Naive B cell (primary cell): ENCODE measurements at places on chromosomes 5 and 9. TPM values are rescaled to one million over a fixed set of nuclear protein-coding genes. Genes with fewer than 3 reads are reported as not detected.

DNA sequence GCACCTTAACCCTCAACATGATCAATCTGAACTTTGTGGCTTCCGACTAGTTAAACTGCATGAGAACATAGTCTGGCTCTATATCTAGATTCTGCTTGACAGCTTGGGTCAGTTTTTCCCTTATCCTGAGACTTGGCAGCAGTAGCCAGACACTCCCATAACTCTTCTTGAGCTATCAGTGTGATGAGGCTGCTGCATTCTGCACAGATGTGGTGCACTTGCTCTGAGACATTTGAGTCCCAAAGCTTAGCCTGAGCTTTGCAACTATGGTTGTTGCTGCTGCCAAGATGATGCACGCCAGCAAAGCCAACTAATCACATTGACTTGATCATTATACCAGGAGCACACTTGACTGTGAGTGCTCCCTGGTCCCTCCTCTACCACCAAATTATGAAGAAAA lies 36.2 kb downstream of the MOCS2 start:
- no peaks in the 10 kb centered on the region for H3K27me3 ChIP-seq
- H3K4me3 ChIP-seq: no peak overlapping the region
- H3K4me1 ChIP-seq: no peaks in the 10 kb centered on the region
- no peaks in the 10 kb centered on the region for H3K36me3 ChIP-seq
- no peak for DNase-seq

DNA sequence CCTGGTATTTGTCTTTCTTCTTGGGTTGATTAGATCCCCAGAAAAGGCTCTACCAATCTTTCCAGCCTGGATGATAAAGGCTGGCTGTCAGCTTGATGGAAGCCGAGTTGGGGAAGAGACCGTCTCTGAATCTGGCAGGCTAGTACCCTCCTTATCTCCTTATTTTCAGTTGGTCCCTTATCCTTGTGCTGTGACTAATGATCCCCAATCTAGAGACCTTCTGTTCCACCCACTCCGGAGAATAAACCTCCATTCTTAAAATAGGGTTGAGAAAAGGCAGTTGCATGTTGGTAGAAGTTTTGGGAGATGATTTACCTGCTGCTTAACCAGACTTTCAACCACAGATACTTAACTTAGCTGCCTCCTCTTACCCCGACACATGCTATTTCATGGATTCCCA lies 52.3 kb downstream of the PRKACG start:
- DNase-seq: no peak
- H3K4me3 ChIP-seq: no peak overlapping the region
- H3K27me3 ChIP-seq: no peaks in the 10 kb centered on the region
- no peaks in the 10 kb centered on the region for H3K4me1 ChIP-seq

DNA sequence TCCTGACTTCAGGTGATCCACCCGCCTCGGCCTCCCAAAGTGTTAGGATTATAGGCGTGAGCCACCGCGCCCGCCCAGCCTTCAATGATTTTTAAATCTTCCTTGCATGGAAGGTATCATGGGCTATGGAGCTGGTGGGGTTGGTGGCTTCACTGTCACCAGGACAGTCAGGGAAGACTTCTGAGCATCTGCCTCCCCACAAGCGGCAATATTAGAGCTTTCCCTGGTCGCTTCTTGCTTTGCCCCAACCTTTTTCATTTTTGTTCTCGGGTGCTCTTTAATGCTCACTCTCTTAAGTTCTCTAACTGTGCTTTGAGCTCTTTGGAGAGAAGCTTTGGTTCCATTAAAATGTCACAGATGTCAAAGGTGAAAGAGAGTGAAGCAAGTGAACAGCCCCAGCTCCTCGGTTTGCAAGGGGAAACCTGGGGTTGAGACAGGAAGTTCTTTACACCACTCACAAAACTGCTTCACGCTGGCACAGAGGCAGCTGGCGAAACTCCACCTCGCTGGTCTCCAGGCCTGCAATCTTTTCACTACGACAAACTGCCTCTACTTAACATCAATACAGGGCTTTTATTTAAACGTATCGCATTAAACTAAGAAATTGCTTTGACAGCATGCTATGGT lies 142.5 kb upstream of the RETREG1 start:
- H3K4me3 ChIP-seq: peak overlapping the region; percentile 5
- H3K4me1 ChIP-seq: peaks cover 4% of the 10 kb centered on the region
- DNase-seq: no peak

DNA sequence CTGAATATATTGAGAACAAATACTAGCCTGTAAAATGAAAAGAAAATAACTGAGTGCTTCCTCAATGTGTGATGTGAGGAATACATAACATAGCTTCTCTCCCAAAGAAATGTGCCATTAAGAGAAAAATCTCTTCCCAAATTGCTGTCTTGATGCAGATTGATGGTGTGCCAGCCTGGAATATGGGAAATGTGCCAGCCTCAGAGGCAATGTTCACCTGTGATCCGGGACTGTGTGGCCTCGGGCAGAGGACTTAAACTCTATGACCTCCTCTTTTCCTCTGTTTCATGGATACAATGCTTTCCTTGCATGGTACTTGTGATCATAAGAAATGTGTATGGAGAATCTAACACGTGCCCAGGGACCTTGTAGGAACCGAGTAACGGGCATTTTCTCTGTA lies 370.9 kb downstream of the DIRAS2 start:
- no peak overlapping the region for H3K4me3 ChIP-seq
- H3K36me3 ChIP-seq: no peaks in the 10 kb centered on the region
- no peak for DNase-seq
- H3K27me3 ChIP-seq: peaks cover 63% of the 10 kb centered on the region
- H3K4me1 ChIP-seq: no peaks in the 10 kb centered on the region
- H3K27ac ChIP-seq: no peak overlapping the region

DNA sequence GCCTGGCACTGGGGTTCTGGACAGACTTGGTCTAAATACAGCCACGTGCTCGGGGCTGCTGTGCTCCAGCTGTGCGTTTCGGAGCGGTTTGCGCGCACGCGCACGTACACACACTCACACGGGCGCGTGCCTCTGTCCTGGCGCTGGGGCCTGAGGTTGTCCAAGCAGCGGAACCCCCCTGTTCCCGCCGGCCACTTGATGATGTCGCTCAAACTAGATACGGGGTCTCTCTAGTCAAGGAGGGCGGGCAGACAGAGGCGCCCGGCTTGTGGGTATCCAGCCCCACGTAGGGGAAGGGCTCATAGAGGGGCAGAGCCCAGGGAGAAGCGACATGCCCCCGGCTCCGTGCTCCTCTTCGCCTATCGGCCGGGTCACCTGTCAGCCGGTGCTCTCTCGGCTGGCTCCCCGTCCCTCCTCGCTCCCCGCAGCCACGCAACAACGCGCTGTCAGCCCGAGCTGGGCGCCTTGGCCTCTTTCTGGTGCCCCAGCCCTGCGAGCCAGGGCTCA lies 8.9 kb downstream of the NR2F1-AS1 start:
- H3K27me3 ChIP-seq: peaks cover 94% of the 10 kb centered on the region
- H3K36me3 ChIP-seq: peaks cover 7% of the 10 kb centered on the region
- no peak for DNase-seq
- H3K4me3 ChIP-seq: no peak overlapping the region

DNA sequence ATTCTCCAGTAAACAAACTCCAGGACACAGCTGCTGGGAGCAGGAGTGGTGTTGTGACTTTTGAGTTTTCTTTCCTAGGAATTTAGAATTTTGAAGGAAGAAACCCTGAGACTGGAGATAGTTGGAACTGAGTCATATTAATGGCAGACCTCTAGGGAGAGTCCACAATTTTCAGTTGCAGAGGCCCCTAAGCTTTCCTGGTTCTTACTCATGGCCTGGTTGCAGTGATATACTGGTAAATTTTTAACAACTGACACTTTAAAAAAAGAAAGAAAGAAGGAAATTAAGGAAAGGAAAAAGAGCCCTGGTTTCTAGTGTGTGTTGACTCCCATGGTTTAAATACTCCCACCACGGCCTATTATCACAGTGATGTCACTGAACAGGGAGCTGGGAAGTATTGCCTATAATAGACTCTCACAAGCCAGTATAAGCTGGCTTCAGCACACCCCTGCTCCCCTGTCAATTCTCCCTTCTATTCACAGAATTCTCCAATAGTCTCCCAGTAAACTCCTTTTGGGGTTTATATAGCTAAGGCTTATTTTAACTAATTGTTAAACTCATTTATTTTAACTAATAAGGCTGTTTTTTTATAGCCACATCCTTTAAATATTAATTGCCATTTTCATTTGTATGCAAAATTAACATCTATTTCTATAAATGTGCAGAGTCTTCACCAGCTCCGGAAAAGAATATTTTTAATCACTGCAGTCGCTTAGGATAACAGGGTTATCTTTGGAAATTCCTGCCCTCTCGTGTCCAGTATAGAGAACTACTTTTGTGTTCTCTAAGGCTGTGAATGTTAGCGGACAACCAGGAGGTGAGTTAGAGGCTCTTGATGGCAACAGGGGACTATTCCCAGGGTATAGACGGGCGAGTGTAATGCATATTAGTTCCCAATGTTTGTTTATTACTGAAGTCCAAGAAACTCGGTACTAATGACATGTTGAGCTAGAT lies 59.7 kb downstream of the GGTA1 start:
- no peaks in the 10 kb centered on the region for H3K36me3 ChIP-seq
- no peak for DNase-seq
- peaks cover 24% of the 10 kb centered on the region for H3K27me3 ChIP-seq
- H3K4me1 ChIP-seq: no peaks in the 10 kb centered on the region

TAS2R1 gene
- not detected for polyA plus RNA-seq

GRCh38 chr5:4137781-4138180 lies 542.1 kb downstream of the IRX1 start:
- H3K4me1 ChIP-seq: no peaks in the 10 kb centered on the region
- H3K36me3 ChIP-seq: no peaks in the 10 kb centered on the region
- no peaks in the 10 kb centered on the region for H3K27me3 ChIP-seq
- DNase-seq: no peak
- no peak overlapping the region for H3K27ac ChIP-seq
- no peak overlapping the region for H3K4me3 ChIP-seq

PNPLA7 gene
- polyA plus RNA-seq: 6.1 TPM

DNA sequence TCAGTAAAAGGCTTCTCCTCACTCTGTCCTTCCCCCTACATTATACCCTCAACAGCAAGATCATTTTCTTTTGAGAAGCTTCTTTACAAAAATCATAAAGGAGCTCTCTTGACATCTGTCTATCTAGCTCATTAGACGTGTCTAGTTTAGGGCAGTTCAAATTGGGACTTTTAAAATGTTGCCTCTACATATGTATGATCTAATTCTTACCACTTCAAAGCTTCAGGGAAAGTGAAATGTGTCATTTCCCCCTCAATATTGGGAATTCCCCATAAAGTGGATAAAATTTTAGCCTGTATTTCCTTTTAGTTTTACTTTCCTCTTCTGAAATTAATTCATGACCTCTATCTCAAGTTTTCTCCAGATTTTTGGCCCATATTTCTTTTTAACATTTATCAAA lies 323.7 kb downstream of the ARRDC3 start:
- H3K27ac ChIP-seq: no peak overlapping the region
- peaks cover 4% of the 10 kb centered on the region for H3K4me1 ChIP-seq
- DNase-seq: no peak
- H3K4me3 ChIP-seq: no peak overlapping the region
- H3K36me3 ChIP-seq: no peaks in the 10 kb centered on the region
- H3K27me3 ChIP-seq: peaks cover 10% of the 10 kb centered on the region

GRCh38 chr5:175576096-175576495 lies 81.8 kb upstream of the HRH2 start:
- H3K27ac ChIP-seq: no peak overlapping the region
- no peak for DNase-seq
- H3K27me3 ChIP-seq: peaks cover 26% of the 10 kb centered on the region
- no peaks in the 10 kb centered on the region for H3K36me3 ChIP-seq
- H3K4me3 ChIP-seq: no peak overlapping the region

CCDC187 gene
- polyA plus RNA-seq: 2.3 TPM

GRCh38 chr5:134758176-134758503 lies 439 bp upstream of the DDX46 start:
- no peak for DNase-seq
- H3K4me3 ChIP-seq: peak overlapping the region; percentile 99
- peaks cover 36% of the 10 kb centered on the region for H3K4me1 ChIP-seq

DNA sequence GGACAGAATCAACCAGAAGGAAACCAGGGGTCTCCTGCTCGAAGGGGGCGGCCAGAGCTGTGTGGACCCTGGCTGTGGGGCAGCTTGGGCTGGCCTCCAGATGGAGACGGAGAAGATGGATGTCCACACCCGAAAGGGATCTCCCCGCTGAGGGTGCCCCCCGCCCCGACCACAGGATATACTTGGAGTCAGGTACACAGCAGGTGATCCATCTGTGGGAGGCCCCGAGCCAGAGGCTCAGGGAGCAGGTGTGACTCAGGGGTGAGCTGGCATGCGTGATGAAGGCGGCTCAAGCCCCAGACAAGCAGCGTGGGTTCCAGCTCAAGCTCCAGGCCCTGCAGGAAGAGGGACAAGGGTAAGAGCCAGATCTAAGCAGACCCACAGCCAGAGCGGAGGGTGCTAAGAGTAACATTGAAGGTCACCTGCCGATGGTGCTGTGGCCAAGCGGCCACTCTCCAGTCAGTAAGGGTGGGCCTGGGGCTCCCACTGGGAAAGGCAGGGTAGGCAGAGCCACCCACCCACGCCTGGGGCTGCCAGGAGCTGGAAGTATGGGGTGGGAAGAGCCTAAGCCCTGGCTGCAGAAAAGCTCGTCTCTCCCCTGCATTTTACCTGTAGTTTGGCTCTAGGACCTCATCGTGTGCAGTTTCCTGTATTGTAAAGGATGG lies 30.6 kb upstream of the MVB12B start:
- peaks cover 39% of the 10 kb centered on the region for H3K27me3 ChIP-seq
- no peaks in the 10 kb centered on the region for H3K36me3 ChIP-seq
- H3K27ac ChIP-seq: no peak overlapping the region

CDK5RAP2 gene
- polyA plus RNA-seq: 19.6 TPM
